Smooth muscle cell of bladder (primary cell): ENCODE measurements at places on chromosomes 11 and 22. TPM values are rescaled to one million over a fixed set of nuclear protein-coding genes. Genes with fewer than 3 reads are reported as not detected.

Gene OR4D5
- under 0.01 TPM in 1 of 2 replicates, not detected in the other for total RNA-seq

Gene SLC22A8
- total RNA-seq, result not detected in 2 replicates

Gene TMEM121B
- total RNA-seq, result under 0.01 TPM in 1 of 2 replicates, not detected in the other

Gene HIPK3
- total RNA-seq, result 78.4 and 102 TPM in 2 replicates

Gene BIK
- not detected in 2 replicates for total RNA-seq

Gene FOLR2
- total RNA-seq, result not detected in 2 replicates

Gene SAA4
- not detected in 2 replicates for total RNA-seq

Gene VWCE
- 0.85 and 1.7 TPM in 2 replicates for total RNA-seq

Gene SOX6
- total RNA-seq, result 0.18 and 1.00 TPM in 2 replicates

Gene SH3BP1
- 4.7 and 5.7 TPM in 2 replicates for total RNA-seq

Gene CRYAB
- total RNA-seq, result 5.1 and 12.7 TPM in 2 replicates

Gene MS4A3
- not detected in 2 replicates for total RNA-seq

Gene MOV10L1
- 8.6 and 14.8 TPM in 2 replicates for total RNA-seq

Gene SCGB1A1
- total RNA-seq, result not detected in 2 replicates

Gene SCUBE1
- total RNA-seq, result under 0.01 and 5.0 TPM in 2 replicates

Gene GP1BB
- 1.00 and 1.5 TPM in 2 replicates for total RNA-seq

Gene TEX12
- 0.14 and 0.28 TPM in 2 replicates for total RNA-seq

Gene KCNA4
- not detected in 2 replicates for total RNA-seq

Gene NEAT1
- 155 and 432 TPM in 2 replicates for total RNA-seq

Gene TRIM51
- not detected in 2 replicates for total RNA-seq
